ENCODE measurements at places on chromosomes 5 and 9.

GRCh38 chr9:121620777-121621449, 30.5 kb upstream of the DAB2IP start:
- peak; percentile 28 for DNase-seq

GRCh38 chr9:100690438-100690837, 112.6 kb downstream of the CAVIN4 start:
- DNase-seq = no peak

DNA sequence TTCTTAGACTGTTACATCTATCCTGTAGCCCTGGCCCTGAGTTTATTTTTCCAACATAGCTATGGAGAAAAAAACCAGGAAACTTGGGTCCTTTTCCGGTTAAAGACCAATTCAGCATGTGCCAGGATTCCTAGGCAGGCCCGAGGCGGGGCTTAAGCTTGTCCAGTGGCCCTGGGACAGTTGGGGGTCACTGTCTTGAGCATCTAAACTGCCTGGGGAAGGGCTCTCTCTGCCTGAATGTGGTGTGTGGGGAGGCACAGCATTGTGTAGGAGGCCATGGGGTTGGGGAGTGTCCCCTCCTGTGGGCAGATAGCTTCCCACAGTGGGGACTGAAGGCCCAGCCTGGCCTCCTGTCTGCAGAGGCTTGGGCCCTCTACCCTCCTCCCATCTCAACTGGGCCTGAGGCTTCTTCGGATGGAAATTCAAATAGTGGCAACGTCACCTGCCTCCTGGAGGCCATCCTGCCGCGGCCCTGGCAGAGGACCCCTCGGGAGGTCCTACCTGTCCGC, 88.8 kb downstream of the PHF2 start:
- no peak for DNase-seq

GRCh38 chr5:157801-158200, 33.5 kb upstream of the LRRC14B start:
- no peak for DNase-seq

DNA sequence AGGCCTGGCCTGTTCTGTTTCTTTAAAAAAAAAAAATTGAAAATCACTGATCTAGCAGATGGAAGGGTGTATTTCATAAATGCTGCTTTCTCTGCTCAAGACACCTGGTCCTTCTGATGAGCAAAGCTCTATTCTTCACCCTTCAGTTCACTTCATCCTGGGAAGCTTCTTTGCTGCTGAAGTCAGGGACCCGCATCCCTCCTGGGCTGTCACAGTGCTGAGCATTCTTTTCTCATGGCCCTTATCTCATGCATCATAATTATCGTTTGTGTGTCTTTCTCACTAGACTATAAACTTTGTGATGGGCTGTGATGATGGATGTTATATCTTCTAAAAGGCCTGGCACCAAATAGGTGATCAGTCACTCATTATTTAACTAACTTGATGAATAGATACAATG, 461.0 kb downstream of the GADD45G start:
- DNase-seq = no peak

DNA sequence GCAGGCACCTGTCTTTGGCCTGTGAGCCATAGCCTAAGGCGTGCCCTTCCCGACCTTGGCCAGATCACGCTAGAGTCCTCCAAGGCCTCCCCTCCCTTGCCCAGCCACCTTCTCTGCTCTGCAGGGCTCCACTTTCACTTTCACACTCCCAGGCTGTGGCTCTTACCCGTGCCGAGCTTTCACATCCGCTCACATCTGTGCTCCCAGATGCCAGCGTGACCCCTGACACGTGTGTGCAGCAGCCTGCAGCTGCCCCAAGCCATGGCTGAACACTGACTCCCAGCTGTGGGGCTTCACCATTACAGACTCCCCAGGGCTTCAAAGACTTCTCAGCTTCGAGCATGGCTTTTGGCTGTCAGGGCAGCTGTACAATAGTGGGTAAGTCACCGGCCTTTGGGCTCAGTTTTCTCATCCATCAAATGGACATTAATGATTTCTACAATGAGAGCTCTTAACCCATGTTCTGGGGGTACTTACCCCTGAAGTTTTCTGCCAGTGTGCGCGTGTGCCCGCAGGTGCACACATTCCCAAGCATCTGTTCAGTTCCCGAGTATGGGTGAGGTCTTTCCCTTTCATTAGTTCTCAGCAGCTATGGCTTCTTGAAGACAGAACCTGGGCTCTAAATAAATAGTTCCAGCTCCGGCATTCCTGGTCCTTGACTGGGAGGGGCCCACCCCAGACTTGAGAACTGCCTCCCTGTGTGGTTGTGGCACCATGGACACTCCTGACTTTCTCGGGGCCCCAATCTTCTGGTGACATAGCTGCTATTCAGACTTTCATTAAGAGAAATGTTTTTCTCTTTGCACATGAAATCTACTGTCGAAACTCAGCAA, 118.6 kb downstream of the RGS3 start:
- no peak for DNase-seq

DNA sequence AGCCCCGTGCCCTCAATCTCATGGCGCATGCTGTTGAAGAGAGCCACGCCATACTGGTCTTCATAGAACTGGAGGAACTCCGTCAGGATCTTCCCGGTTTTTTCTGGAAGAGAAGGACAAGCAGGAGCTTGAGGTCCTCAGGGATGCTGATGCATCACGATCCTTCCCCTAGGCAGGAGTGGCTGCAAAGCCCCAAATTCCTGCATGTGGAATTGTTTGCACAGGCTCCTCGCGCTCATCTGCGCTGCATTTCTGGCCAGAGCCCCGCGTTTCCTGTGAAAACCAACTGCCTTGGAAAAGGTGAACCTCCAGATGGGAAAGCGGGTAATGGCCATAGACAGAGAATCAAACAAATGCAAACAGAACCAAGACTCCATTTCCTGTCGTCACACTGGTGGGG, 80.4 kb downstream of the LRSAM1 start:
- no peak for DNase-seq

DNA sequence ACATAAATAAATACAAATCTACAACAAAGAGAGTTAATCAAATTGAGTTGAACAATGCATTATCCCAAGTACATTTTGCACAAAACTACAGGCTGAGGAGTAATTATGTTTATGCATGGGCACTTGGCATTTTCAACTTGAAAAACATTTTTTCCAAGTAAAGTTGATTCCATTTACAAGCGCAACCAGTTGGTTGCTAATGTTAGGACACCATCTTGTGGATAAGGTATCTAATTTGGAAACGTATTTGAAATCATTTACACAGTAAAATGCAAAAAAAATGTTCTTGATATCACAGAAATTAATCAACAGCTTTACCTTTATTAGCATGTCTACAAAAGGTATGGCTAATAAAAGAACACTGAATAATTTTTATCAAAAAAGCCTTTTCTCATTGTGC, 18.8 kb downstream of the FTMT start:
- DNase-seq = no peak

- DNase-seq = no peak
Measured at GRCh38 chr5:102819634-102820033, 64.5 kb downstream of the PAM start.

- DNase-seq = no peak
Measured at GRCh38 chr5:170499621-170500020, 4.2 kb upstream of the KCNIP1 start.

DNA sequence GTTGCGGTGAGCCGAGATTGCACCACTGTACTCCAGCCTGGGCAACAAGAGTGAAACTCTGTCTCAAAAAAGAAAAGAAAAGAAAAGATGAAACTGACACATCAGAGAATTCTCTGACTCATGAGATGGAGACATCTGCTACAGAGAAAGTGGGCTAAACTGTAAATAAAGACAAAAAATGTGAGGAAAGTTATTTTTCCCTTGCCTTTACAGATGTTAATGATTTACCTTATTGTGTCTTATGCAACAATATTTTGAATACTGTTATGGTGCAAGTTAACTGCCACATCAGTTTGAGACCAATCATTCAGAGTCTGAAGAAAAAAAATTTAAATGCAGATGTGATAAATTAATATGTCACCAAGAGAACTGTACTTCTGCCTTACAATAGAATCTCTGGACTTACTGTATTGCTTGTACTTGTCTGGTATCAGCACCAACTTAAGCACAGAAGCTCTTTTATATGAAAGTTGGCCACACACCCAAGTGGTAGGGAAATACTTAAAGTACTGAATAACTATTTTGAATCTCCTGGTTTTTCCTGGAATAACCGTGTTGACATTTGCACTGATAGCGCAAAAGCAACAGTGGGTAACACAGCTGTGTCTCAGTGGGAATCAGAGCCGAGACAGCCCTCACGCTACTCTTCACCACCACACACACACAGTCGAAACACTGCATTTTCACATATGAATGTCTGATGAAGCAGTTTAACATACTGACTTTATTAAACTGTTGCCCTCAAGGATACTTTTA, 169.9 kb downstream of the FANCC start:
- DNase-seq = no peak

DNA sequence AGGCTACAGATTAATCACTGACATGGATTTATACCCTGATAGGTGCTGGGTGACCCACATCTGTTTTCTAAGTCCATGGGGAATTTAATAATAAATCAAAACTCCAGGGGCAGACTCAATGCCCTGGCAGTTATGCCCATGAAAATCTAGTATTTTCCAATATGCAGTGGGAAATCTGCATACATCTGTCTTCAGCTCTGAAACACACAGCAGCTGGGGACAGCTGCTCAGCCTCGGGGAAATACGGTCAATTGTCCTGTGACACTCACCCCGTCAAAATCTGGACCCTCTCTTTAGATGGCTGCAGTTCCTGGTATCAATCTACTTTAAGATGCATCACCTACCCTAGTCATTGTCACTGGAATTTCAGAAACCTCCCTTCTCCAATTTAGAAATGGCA, 12.7 kb upstream of the C1QTNF3 start:
- no peak for DNase-seq

DNA sequence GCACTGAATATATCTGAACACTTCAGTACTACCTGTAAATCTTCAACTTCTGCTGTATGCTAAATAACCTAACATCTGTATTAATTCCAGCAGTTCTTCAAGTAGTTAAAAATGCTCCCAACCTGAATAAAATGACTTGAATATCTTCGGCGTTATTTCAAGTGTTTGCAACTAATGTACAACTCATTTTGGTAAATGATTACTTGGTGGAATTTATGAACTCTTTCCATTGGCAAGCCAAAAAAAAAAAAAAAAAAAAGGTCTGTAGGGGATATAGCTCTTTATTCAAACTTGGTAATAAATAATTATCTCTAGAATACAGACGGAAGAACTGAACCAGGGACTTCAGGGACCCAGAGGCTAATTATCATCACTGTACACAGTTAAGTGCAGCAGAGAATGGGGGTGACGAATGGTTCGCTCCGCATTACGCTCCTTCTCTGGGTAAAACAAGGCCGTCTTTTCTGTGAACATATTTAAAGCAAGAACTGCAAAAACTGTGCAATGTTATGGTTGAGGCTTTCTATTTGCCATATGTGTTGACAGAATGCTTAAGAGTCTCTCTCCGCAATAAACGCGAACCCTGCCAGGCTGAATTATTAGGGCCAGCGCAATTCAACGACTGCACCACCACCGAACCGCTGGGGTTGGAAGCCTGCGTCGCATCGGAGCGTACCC, 1.9 kb upstream of the ERBIN start:
- no peak for DNase-seq

GRCh38 chr5:31122998-31123951, 70.2 kb upstream of the CDH6 start:
- DNase-seq = no peak

GRCh38 chr5:174315871-174316270, 270.4 kb downstream of the NSG2 start:
- DNase-seq = no peak

DNA sequence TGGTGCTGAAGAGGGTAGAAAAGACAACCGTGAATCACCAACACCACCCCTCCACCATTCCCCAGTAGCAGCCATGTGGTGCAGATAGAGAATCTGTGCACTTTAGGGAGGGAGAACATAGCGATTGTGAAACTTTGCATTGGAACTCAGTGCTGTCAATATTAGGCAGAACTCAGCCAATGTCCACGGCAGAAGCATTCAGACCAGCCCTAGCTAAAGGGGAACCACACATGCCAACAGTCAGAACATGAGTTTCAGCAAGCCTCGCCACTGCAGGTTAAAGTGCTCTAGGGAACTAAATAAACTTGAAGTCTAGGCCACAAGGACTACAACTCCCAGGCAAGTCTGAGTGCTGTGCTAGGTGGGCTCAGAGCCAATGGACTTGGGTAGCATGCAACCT, 38.5 kb upstream of the DEPDC1B start:
- no peak for DNase-seq

GRCh38 chr5:56192246-56192645, 40.9 kb downstream of the ANKRD55 start:
- no peak for DNase-seq

DNA sequence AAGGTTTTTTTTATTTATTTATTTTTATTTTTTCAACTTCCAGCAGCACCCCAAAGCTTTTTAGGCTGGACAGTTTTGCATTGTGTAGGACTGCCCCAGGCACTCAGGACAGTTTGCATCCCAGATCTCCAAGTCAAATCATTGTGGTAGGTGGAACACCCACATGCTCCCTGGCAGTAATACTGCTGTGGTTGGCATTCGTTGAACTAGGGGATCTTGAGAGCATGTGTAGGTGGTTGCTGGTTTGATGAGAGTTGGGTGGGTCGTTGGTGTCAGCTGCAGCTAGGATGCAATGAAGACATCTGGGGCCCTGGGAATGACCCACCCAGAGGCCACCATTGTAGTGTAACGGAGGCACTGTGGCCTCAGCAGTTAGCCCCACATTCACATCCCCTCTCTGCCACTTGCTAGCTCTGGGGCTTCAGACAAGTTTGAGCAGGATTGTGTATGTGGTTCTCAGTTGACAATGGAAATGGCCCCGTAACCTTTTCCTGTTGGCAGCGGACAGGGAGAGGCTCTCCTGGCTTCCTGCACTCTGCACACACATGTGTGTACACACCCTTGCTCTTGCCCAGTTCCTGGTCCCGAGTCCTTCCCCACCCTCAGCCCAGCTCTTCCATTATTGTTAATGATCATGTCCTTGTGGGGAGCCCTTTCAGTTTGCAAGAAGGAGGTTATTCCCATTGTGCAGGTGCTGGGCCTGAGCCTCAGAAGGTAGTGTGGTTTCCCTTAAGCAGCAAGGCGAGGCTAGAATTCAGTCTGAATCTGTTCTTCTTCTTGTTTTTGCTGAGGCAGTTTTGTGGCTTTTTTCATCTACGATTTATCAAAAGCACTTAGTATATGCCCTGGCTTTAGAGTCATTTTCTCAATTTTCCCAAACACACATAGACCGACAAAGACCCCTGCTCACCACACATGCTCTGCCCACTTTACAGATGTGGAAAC, 46.5 kb downstream of the PPARGC1B start:
- no peak for DNase-seq

GRCh38 chr5:124795829-124796228, 49.4 kb upstream of the ZNF608 start:
- DNase-seq = no peak

- DNase-seq = no peak
Measured at GRCh38 chr9:81092057-81092456, 597.3 kb downstream of the TLE1 start.

DNA sequence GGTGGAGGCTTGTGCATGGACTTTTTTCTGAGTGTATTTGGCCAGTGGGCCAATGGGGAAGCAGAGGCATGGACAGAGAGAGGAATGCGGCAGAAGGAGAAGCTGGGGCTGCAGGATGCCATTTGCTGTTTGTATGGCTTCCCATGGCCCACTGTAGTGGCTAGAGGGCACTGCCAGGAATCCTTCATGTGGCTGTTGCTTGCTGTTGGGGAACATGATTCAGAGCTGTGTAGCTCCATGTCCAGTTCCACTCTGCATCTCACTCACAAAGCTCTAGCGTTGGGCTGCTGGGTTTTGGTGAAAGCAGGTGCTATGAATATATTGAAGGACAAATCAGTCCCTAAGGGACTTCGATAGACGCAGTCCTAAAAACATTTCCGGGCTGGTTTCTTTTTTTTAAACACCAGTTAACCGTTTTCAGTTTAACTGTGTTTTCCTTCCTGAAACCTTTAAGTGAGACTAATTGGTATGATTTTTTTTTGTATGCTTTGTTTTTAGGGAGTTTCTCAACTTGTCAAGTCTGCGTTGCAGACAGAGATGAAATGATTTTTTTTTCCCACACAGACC, 51.3 kb downstream of the SLC22A5 start:
- DNase-seq = no peak

Measured in hypothalamus (tissue), 51 donors.